T-helper 2 cell (primary cell): ENCODE measurements at places on chromosomes 1 and 21.

- DNase-seq: peak; percentile 42
Measured at GRCh38 chr1:84772428-84772943, 82.2 kb upstream of the SSX2IP start.

DNA sequence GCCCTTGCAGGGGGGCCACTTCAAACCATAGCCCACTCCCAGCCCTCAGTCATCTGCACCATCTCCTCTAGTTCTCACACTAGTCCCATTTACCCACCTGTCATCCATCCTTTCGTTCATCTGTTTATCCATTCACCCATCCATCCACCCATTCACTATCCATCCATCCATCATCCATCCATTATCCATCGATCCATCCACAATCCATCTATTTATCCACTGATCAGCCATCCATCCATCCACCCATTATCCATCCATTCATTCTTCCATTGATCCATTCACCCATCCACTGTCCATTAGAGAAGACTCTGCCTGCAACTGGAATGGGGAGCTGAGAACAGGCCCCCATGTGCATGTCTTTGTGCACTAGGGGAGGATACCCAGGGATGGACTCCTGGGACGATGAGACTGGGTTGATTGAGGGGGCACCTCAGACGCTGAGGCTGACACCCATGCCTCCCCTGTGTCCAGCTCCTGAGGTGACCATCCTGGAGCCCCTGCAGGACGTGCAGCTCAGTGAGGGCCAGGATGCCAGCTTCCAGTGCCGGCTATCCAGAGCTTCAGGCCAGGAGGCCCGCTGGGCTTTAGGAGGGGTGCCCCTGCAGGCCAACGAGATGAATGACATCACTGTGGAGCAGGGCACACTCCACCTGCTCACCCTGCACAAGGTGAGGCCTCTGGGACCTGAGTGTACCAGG is 97.9 kb downstream of the TRIM11 start:
- DNase-seq: no peak

GRCh38 chr1:243487649-243488227 is 231.9 kb downstream of the SDCCAG8 start:
- no peak for DNase-seq

GRCh38 chr1:235424092-235424491 is 56.9 kb downstream of the TBCE start:
- DNase-seq: no peak

GRCh38 chr21:31732597-31733550 is 956 bp upstream of the SCAF4 start:
- no peak for DNase-seq

GRCh38 chr21:26846036-26846931 is 1.1 kb upstream of the ADAMTS1 start:
- DNase-seq: no peak

DNA sequence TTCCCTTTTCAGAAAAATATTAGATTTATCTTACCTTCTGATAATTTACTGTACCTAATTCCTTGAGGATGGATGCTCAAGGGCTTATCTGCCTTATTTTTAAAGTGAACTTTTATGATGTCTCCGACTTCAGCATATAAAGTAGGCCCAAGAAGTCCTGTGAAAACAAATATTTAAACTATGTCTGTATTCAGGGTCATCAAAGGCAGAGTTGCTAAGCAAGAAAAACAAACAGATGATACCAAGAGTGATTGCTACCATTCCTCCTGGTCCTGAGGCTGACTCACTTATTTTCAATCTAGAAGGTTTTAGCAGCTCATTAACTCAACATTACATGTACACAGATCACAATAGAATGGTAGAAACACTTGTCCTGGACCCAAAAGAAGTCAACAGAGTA is 14.1 kb downstream of the F5 start:
- DNase-seq: no peak

DNA sequence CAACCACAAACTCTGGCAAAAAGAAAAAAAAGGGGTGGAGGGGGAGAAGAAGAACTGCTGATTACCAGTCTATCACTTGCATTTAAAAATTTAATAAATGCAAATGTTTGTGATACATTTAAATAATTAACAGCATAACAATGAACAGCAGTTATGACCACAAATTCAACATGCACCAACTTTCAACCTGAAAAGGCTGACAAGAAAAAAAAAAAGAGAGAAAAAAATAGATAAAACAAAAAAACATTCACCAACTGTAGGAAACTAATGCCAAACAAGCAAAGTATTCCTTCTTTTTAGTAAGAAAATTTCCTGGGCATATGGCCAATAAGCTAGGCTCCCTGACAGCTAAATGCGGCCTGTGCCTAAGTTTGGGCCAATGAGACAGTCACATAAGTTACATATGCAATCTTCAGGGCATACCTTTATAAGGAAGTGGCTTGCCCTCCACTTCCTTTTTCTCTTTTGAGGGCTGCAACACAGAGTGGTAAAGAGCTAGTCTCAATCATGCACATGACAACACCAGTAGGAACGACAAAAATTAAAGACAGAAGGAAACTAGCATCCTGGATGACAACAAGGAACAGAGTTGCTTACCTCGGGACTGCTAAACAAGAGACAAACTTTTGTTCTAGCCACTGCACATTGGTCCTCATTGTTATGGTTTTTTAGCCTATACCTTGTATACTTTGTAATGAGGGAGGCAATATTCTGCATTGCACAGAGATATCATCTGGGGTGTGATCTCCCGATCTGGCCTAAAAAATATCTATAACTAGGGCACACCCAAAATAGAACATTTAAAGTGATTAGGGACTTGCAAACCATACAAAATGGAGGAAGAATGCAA is 24.2 kb upstream of the PHTF1 start:
- no peak for DNase-seq

DNA sequence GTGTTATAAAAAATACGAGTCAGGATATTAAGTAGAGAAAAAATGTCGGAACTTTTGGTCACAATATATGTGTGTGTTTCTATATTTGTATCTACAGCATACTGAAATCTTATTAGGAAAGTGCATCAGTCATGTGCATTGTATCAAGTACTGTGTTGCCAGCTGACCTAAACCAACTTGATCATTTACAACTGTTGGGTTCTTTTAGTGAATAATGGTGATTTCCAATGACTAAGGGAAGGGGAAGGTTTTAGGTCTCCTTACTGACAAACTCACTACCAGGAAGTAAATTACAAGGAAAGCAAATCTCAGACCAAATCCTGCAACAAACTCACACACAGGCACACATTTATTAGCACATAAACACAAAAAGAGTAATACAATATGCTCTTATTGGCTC is 142.7 kb downstream of the TSEN15 start:
- DNase-seq: no peak

DNA sequence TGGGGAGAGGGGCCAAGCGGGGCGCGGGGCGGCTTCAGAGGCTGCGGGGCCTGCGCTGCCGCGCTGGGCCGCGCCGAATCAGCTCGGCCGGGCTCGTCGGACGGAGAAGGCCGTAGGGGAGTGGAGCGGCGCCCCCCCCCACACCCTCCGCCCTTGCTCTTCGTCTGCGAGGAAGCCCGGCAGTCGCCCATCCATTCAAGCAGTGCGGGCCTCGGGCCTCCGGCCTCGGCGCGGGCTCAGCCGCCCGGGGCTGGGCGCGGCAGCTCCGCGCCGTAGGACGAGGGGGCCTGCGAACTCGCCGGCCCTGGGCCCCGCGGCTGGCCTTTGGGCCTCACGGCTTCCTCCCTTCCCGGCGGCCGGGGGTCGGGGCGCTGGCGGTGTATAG is 564 bp downstream of the CTPS1 start:
- DNase-seq: no peak

- no peak for DNase-seq
Measured at GRCh38 chr1:64679177-64679576, 65.7 kb upstream of the RAVER2 start.

DNA sequence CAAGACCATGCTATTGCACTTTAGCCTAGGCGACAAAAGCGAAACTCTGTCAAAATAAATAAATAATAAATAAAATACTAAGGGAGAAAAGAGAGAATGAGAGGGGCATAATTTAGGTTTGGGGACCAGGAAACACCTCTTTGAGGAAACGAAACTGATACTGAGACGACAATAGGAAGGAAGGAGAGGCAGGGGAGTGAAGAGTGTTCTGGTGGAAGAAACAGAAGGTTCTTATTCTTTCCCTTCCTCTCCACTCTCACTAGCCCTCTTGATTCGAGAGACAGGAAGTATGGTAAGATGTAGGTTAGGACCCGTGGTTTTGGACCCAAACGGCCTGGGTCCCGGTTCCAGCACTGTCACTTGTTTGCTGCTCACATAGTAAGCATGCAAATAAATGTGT is 1.6 kb upstream of the NKAIN1 start:
- DNase-seq: no peak

GRCh38 chr1:234109840-234110239 is 205.4 kb downstream of the SLC35F3 start:
- DNase-seq: no peak

GRCh38 chr21:45288441-45288841 is 746 bp upstream of the POFUT2 start:
- DNase-seq: no peak

GRCh38 chr1:20368866-20369470 is 78.3 kb downstream of the VWA5B1 start:
- DNase-seq: no peak

DNA sequence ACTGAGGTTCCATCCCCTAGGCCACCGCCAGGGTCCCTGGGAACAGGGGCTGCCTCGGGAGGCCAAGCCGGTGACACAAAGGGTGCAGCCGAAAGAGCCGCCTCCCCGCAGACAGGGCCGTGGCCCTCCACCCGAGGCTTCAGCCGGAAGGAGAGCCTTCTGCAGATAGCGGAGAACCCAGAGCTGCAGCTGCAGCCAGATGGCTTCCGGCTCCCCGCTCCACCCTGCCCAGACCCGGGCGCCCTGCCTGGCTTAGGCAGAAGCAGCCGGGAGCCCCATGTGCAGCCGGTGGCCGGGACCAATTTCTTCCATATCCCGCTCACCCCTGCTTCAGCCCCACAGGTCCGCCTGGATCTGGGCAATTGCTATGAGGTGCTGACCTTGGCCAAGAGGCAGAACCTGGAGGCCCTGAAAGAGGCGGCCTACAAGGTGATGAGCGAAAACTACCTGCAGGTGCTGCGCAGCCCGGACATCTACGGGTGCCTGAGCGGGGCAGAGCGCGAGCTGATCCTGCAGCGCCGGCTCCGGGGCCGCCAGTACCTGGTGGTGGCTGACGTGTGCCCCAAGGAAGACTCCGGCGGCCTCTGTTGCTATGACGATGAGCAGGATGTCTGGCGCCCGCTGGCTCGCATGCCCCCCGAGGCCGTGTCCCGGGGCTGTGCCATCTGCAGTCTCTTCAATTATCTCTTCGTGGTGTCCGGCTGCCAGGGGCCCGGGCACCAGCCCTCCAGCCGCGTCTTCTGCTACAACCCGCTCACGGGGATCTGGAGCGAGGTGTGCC is 1.4 kb downstream of the KLHDC7A start:
- no peak for DNase-seq

DNA sequence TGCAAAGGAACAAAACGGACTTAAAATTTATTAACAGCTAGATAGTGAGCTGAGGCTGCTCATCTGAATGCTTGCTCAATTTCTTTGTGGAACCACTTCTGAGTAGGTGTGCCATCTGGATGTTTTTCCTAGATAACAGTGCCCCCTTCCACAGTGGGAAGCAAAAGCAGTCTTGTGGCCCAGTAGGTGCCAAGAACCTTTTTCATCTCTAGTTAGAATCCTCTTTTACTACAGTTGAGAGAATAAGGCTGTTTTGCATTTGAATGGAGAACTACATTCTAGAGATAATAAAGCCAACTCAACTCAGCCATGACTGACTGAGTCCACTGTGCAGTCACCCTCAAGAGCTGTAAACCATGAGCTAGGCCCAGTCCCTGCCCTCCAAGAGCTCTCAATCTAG is 13.3 kb downstream of the F3 start:
- no peak for DNase-seq

- no peak for DNase-seq
Measured at GRCh38 chr1:116110567-116111523, at the start of gene MAB21L3. Gene MAB21L3, plus strand, starts transcription at chr1:116111399. Its CDS starts 1,217 bp downstream, at chr1:116112616.

DNA sequence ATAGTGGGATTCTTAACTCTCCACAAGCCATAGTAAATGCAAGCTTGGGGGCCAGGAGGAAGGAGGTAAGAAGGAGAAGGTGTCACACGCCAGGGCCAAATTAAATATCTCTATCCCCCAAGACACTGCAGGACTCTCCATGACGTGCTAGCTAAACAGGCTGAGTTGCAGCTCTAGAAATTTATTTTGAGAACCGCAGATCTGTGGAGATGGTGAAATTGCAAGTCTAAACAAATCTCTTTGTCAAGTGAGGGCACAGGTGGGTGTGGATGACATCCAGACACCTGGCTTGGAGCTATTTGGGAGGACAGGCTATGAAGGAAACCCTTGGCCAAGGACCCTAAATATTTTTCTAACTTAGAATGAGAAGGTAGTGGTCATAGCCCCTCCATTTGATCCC is 39.5 kb upstream of the USP1 start:
- DNase-seq: no peak

- DNase-seq: no peak
Measured at GRCh38 chr1:186679924-186680244, 339 bp downstream of the PTGS2 start.

GRCh38 chr1:218836264-218836663 is 337.4 kb upstream of the LYPLAL1 start:
- DNase-seq: no peak

- DNase-seq: no peak
Measured at GRCh38 chr21:34020005-34020847, 53.2 kb upstream of the MRPS6 start.

DNA sequence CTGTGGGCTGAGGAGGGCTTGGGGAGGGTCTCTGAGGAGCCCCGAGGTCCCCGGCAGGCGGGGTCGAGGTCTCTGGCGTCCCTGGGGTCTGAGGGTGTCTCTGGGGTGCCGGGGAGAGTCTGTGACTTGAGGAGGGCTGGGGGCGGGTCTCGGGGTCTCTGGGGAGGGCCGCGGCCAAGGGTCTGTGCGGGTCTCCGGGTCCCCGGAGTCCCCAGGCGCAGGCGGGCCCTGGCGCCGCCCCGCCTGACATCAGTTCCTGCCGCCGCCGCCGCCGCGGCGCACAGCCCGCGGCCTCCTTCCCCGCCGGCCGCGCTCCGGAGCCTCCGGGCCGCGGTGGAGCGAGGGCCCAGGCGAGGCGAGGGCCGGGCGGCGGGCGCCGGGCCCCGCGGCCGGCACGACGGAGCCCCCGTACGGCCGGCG is at the start of gene PLEKHM2:
Gene PLEKHM2, plus strand, starts transcription at position 279 of the 420 bp plus-strand sequence. CDS start 239 bp downstream, outside the sequence.
- no peak for DNase-seq
